ENCODE measurements at places on chromosomes 1 and 21. TPM values are rescaled to one million over a fixed set of nuclear protein-coding genes. Genes with fewer than 3 reads are reported as not detected.

DNA sequence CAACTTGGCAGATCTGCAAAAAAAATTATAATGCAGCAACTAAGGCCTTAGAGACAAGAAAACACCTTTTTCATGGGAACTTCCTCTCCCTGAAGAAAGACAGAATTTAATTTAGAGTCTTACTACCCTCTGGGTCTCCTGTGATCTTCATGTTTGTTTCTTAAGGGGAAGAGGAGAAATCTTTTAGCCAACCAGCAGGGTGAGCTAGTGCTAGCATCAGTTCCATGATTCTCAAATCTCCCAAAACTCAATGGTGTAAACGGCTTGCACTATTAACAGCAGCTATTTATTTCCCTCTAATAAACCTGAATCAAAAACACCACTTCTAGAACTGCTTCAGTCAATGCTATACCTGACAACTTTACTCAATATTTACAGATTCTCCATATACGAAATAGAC lies 3.8 kb downstream of the ZNF644 start:
- no peak overlapping the region for H3K4me3 ChIP-seq
- no peaks in the 10 kb centered on the region for H3K27me3 ChIP-seq
- no peak for DNase-seq
- no peaks in the 10 kb centered on the region for H3K36me3 ChIP-seq
- peaks cover 4% of the 10 kb centered on the region for H3K4me1 ChIP-seq
- no peak overlapping the region for H3K27ac ChIP-seq

GRCh38 chr1:227399152-227399730 lies 80.9 kb upstream of the CDC42BPA start:
- H3K36me3 ChIP-seq, result no peaks in the 10 kb centered on the region
- no peaks in the 10 kb centered on the region for H3K27me3 ChIP-seq
- no peak overlapping the region for H3K4me3 ChIP-seq
- no peak overlapping the region for H3K27ac ChIP-seq
- DNase-seq, result no peak
- no peaks in the 10 kb centered on the region for H3K4me1 ChIP-seq

S100A7 gene
- total RNA-seq, result not detected

CCDC28B gene
- total RNA-seq, result 29.1 TPM

DNA sequence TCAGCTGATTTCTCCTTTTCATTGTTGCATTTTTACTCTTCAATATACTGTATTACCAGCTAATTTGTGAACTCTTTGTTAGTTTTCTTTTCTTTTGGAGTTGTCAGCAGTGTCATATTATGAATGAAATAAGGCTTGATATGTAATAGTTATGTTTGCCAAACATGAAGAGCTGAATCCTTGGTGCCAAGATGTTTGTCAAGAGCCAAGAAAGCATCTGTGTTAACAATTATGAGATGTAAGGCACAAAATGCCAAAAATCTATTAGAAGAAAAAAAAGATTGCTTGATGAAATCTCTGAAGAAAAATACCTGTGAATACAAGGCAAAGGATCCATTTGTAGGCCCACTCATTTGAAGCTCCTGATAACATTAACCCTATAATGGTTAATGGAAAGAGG lies 48.4 kb upstream of the RNPC3 start:
- H3K4me3 ChIP-seq, result no peak overlapping the region
- H3K36me3 ChIP-seq, result no peaks in the 10 kb centered on the region
- H3K4me1 ChIP-seq, result no peaks in the 10 kb centered on the region
- no peak for DNase-seq
- H3K27ac ChIP-seq, result no peak overlapping the region

DNA sequence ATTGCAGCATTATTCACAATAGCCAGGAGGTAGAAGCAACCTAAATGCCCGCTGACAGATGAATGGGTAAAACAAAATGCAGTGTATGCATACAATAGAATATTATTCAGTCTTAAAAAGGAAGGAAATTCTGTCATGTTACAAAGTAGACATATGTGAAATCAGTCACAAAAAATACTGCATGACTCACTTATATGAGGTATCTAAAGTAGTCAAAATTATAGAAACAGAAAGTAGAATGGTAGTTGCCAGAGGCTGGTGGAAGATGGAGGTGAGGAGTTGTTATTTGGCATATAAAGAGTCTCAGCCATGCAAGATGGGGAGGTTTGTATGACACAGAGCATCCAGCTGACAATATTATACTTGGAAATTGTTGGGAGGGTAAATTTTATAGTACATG lies 43.0 kb upstream of the EGLN1 start:
- DNase-seq, result no peak
- H3K36me3 ChIP-seq, result no peaks in the 10 kb centered on the region
- no peak overlapping the region for H3K27ac ChIP-seq
- H3K4me1 ChIP-seq, result no peaks in the 10 kb centered on the region
- no peaks in the 10 kb centered on the region for H3K27me3 ChIP-seq

DNA sequence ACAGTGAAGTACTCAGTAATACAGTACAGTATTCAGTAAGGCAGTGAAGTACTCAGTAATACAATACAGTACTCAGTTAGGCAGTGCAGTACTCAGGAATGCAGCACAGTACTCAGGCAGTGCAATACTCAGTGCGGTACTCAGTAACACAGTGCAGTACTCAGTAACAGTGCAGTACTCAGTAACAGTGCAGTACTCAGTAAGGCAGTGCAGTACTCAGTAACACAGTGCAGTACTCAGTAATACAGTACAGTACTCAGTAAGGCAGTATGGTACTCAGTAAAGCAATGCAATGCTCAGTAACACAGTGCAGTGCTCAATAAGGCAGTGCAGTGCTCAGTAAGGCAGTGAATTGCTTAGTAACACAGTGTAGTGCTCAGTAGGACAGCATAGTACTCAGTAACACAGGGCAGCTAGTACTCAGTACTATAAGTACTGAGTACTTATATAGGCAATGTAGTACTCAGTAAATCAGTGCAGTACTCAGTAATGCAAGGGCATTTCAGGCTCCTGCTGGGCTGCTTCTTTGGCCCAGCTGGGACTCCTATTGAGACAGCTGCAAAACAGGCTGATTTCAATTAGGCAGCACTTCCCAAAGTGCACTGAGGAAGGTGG lies 411.3 kb downstream of the DISC1 start:
- H3K4me3 ChIP-seq, result no peak overlapping the region
- H3K4me1 ChIP-seq, result no peaks in the 10 kb centered on the region
- no peak for DNase-seq
- H3K27ac ChIP-seq, result no peak overlapping the region
- no peaks in the 10 kb centered on the region for H3K27me3 ChIP-seq
- no peaks in the 10 kb centered on the region for H3K36me3 ChIP-seq

GRCh38 chr21:39208624-39209333 lies 25.5 kb upstream of the PSMG1 start:
- no peaks in the 10 kb centered on the region for H3K4me1 ChIP-seq
- DNase-seq, result no peak
- H3K27ac ChIP-seq, result no peak overlapping the region
- peaks cover 22% of the 10 kb centered on the region for H3K36me3 ChIP-seq
- H3K27me3 ChIP-seq, result no peaks in the 10 kb centered on the region

DNA sequence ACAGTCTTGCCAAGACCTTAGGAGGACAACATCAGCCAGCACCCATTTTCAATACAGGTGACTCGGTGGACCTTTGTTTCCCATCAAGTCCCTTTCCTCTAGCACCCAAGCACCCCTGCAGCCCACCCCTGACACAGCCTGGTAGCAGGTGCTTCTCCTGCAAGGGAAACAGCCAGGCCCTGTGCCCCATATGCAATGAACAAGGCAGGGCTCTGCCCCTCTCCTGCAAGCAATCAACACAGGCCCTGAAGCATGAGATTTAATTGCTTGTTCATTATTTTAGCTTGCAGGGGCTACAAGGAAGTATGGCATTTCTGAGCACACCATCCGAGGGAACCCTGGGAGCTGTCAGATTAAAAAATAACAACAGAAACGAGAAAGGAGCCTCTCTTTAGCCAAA lies 35.4 kb downstream of the TCP10L start:
- DNase-seq, result no peak
- no peak overlapping the region for H3K4me3 ChIP-seq
- H3K36me3 ChIP-seq, result no peaks in the 10 kb centered on the region
- no peak overlapping the region for H3K27ac ChIP-seq
- no peaks in the 10 kb centered on the region for H3K4me1 ChIP-seq

LPAR3 gene
- not detected for total RNA-seq

MNDA gene
- total RNA-seq, result 3.5 TPM

- H3K4me3 ChIP-seq, result no peak overlapping the region
- H3K27me3 ChIP-seq, result no peaks in the 10 kb centered on the region
- no peaks in the 10 kb centered on the region for H3K36me3 ChIP-seq
- H3K4me1 ChIP-seq, result no peaks in the 10 kb centered on the region
- no peak overlapping the region for H3K27ac ChIP-seq
Observed at GRCh38 chr1:37009521-37009920, 24.8 kb downstream of the GRIK3 start.

DNA sequence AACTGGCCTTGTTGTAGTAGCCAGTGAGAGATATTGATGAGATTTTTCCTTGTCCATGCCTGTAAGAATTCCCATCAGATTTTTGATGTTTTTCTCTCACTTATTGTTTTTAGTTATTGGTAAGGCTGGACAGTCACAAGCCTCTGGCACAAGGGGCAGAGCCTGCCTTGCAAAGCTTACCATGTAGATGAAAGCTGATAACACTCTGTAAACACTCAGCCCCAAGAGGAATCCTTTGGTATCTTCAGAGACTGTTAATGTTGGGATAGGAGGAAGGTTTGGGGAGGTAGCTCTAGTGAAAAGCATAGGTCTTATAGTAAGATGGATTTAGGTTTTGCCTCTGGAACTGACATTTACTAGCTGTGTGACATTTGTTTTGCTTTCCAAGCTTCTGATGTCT lies 37.7 kb downstream of the MARK1 start:
- no peak for DNase-seq
- H3K27ac ChIP-seq, result no peak overlapping the region
- H3K4me3 ChIP-seq, result no peak overlapping the region
- H3K27me3 ChIP-seq, result no peaks in the 10 kb centered on the region
- no peaks in the 10 kb centered on the region for H3K36me3 ChIP-seq

DNA sequence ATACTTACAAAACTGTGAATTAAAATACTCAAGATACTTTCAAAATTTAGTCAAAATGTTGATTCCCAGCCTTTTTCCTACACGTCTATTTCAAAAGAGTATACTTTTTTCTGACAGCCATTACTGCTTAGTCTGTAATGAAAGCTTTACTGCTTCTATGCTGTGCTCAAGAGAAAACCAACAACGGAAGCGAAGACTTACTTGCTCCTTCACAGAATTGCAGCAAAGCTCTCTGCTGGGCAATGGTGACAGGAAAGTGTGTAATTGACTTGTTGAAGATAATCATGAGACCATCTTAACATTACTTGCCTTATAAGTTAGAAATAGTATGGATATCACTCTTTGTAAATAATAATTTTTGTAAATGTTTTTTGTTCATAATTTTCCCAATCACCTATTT lies 1.7 kb upstream of the DYNLT5 start:
- no peaks in the 10 kb centered on the region for H3K27me3 ChIP-seq
- H3K4me1 ChIP-seq, result peaks cover 9% of the 10 kb centered on the region
- no peaks in the 10 kb centered on the region for H3K36me3 ChIP-seq

DNA sequence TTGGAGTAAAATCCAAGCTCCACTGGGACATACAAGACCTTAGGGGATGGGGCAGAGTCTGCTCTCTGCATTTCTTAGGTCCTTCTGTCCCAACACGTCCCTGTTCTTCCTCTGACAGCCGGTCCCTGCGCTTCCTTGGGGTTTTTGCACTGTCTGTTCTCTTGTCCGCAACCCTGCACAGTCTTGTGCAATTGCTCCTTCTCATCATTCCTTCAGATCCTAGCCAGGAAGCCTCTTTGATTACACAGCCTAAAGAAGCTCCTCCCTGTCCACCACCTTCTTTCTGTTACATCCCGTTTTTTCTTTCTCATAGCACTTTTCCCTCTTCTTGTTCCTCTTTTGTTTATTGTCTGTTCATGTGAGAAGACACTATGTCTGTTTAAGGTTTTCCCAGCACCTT lies 19.9 kb downstream of the ACOT11 start:
- no peaks in the 10 kb centered on the region for H3K36me3 ChIP-seq
- no peak for DNase-seq
- H3K4me3 ChIP-seq, result no peak overlapping the region
- H3K4me1 ChIP-seq, result peaks cover 6% of the 10 kb centered on the region
- no peak overlapping the region for H3K27ac ChIP-seq

- peaks cover 18% of the 10 kb centered on the region for H3K36me3 ChIP-seq
- peaks cover 8% of the 10 kb centered on the region for H3K4me1 ChIP-seq
- H3K27me3 ChIP-seq, result no peaks in the 10 kb centered on the region
- no peak overlapping the region for H3K4me3 ChIP-seq
- DNase-seq, result no peak
Observed at GRCh38 chr1:230273141-230273710, 152.9 kb downstream of the PGBD5 start.

GRCh38 chr1:192906334-192906733 lies 97.5 kb downstream of the RGS2 start:
- DNase-seq, result no peak
- no peaks in the 10 kb centered on the region for H3K4me1 ChIP-seq
- H3K4me3 ChIP-seq, result no peak overlapping the region
- H3K36me3 ChIP-seq, result no peaks in the 10 kb centered on the region

ILDR2 gene
- not detected for total RNA-seq

ORC1 gene
- total RNA-seq, result not detected

- no peaks in the 10 kb centered on the region for H3K4me1 ChIP-seq
- H3K4me3 ChIP-seq, result no peak overlapping the region
- no peaks in the 10 kb centered on the region for H3K36me3 ChIP-seq
Observed at GRCh38 chr1:193519922-193520321, 333.5 kb upstream of the B3GALT2 start.

- no peak for DNase-seq
- no peak overlapping the region for H3K4me3 ChIP-seq
- H3K27me3 ChIP-seq, result no peaks in the 10 kb centered on the region
- H3K36me3 ChIP-seq, result no peaks in the 10 kb centered on the region
- no peak overlapping the region for H3K27ac ChIP-seq
Observed at GRCh38 chr21:14495075-14495474, 51.0 kb downstream of the SAMSN1 start.

DNA sequence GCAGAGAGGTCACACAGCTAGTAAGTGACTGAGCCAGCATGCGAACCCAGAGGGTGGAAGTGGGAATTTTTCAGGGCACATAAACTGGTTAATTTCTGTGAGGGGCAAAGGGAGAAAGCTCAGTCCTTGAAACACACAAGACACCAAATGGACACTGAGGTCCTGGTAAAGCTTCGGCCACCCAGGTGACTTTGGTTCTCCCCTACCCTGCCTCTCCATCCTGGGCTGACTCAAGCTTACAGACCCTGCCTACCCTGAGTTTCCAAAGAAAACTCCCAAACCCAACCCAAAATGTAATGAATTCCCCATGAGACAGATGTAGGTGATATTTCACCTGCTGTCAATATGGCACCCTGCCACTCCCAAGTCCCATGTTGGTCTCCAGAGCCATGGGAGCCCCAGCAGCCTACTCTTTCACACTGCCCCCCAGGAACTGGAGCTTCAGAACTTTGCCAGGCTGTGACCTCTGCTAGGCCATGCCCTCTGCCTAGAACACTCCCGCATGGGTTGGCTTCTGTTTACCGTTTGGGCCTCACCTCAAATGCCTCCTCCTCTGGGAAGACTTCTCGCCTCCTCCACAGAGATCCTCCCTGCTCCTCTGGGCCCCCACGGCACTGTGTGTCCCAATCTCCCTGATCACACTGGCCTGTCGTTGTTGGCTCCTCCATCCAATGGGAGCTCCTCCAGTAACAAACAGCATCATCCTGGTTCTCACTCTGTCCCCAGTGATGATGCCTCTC lies 3.7 kb upstream of the LRP8 start:
- H3K36me3 ChIP-seq, result no peaks in the 10 kb centered on the region
- H3K27me3 ChIP-seq, result no peaks in the 10 kb centered on the region
- peak; percentile 57 for DNase-seq
- H3K27ac ChIP-seq, result no peak overlapping the region
- H3K4me1 ChIP-seq, result no peaks in the 10 kb centered on the region

KLHL20 gene
- total RNA-seq, result 15.5 TPM

All from ascending aorta (tissue), 2 donors.